ENCODE measurements at places on chromosomes 2 and 18.

DNA sequence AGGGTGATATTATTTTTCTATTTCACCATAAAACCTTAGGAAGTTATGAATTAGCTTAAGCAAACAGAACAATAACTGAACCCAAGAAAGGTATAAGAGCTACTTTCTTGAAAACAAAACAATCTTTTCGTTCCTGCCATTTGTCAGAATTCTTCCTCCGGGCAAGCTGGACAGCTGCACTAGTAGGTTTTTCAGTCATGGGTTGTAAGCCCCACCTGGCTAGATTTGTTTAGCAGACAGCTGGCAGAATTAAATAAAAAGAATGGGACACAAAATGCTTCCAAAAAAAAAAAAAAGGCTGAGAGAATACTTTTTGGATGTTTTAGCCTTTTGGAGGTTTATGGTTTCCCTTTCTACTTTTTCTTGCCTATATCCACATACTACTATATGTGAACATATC is 694.1 kb downstream of the ARHGAP15 start:
- no peak for DNase-seq

DNA sequence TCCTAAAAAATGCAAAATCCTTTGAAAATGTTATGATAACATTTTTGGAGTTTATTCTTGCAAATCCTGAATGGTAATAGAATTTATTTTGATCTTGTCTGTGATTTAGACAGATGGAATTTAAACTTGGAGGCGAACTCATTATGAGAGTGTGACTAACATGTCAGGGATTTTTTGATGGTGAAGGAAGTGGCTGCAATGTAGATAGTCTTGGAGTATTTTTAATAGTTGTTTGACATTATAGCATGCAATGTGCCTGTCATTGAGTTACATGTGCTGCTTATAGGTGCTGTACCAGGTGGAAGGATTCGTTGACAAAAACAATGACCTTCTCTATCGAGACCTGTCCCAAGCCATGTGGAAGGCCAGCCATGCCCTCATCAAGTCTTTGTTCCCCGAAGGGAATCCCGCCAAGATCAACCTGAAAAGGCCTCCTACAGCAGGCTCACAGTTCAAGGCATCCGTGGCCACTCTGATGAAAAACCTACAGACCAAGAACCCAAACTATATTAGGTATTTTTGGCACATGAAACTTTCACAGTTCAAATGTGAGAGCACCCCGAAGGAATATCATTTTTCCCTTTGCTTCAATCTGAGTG is 141.8 kb downstream of the MYO1B start:
- DNase-seq, result peak; percentile 69

- DNase-seq, result no peak
Observed at GRCh38 chr2:73651591-73652230, 9.5 kb upstream of the NAT8 start.

- DNase-seq, result no peak
Observed at GRCh38 chr2:110113961-110114591, 1.5 kb downstream of the MALL start.

- no peak for DNase-seq
Observed at GRCh38 chr18:79260510-79260909, 135.2 kb upstream of the NFATC1 start.

GRCh38 chr2:43073401-43073825 is 153.0 kb downstream of the ZFP36L2 start:
- no peak for DNase-seq

- DNase-seq, result no peak
Observed at GRCh38 chr2:98764499-98764898, 33.6 kb upstream of the MGAT4A start.

GRCh38 chr2:81196933-81197628 is 892.5 kb upstream of the LRRTM1 start:
- no peak for DNase-seq

DNA sequence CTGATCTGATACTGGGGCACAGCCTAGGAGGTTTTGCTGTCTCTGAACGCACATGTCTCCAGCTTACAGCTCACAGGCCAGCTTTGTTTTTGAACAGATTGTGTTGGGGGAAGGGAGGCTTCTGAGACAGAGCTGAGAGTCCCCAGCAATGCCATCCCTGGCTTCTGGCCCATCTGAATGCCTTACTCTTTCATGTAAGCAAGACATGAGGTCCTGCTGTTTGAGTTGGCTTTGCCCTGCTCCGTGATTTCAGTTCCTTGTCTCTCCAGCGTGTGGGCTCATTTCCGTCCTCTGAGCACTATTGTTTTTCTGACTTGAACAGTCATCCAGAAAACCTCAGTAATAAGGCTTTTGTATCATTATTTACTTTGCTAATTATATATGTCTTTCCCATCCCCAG is 194.9 kb upstream of the TNP1 start:
- no peak for DNase-seq

- DNase-seq, result no peak
Observed at GRCh38 chr2:177207101-177207500, 5.5 kb upstream of the HNRNPA3 start.

Measured in AG09309 (cell line).